ENCODE measurements at places on chromosomes 11 and 22. TPM values are rescaled to one million over a fixed set of nuclear protein-coding genes. Genes with fewer than 3 reads are reported as not detected.
A peak's percentile ranks its signal among the peaks of the same experiment; 100 is the strongest.

Gene C11orf97
- 0.11 TPM for polyA plus RNA-seq

DNA sequence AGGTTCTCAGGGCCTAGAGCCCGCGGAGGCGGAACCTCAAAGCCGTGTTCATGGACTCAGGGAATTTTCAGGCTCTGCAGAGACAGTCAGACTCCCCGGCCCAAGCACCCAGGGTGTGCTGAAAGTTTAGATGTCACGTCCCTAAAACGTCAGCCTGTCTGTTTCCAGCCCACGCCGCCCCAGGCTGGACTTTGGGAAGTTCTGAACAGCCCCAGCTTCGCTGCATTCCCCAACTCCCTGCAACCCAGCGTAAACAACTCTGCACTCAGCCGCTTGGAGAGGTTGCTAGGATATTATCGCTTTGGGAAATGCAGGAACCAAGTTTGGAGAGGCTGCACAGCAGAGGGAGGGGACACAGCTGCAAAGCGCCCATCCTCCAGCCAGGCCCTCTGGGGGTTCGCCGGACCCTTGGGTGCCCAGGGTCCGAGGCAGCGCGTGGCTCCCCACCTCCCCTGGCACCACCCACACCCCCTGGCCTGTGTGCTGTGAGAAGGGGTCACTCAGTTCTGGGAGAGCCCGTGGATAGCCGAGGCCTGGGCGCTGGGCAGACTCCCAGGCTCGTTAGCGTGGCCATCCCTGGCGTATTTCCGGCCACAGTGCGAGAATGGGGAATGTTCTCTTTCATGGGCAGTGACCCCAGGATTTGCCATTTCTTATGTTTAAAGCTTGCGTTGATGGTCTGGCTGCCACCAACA, 120.5 kb upstream of the FGF3 start:
- H3K27ac ChIP-seq = peak overlapping the region; percentile 60
- H3K27me3 ChIP-seq = peaks cover 39% of the 10 kb centered on the region
- no peaks in the 10 kb centered on the region for H3K4me1 ChIP-seq
- H3K36me3 ChIP-seq = no peaks in the 10 kb centered on the region
- DNase-seq = peak; percentile 61

Gene MRGPRE
- polyA plus RNA-seq = not detected

Gene ARHGAP8
- polyA plus RNA-seq = 16.4 TPM

All from spleen (tissue), 13 donors.